ENCODE measurements at places on chromosomes 1 and 21.
A peak's percentile ranks its signal among the peaks of the same experiment; 100 is the strongest.

- DNase-seq: peak; percentile 93
Measured at GRCh38 chr1:162003061-162003829, 20.4 kb downstream of the OLFML2B start.

DNA sequence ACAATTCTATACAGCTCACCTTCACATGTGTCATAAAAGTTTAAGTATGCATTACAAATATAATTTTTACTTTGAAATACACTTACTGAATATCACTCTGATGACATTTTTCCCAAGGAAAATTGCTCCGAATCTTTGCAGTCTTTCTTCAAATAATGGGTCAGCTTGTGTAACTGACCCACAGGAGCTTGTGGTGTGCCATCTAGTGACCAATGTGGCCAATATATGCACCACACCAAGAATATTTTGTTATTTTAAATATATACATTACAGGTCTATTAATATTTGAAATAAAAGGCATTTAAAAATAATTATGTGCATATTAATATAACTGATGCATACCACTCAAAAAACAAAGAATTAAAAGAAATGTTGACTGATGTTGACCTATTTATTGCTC lies 271.4 kb downstream of the TBX15 start:
- DNase-seq: peak; percentile 0

DNA sequence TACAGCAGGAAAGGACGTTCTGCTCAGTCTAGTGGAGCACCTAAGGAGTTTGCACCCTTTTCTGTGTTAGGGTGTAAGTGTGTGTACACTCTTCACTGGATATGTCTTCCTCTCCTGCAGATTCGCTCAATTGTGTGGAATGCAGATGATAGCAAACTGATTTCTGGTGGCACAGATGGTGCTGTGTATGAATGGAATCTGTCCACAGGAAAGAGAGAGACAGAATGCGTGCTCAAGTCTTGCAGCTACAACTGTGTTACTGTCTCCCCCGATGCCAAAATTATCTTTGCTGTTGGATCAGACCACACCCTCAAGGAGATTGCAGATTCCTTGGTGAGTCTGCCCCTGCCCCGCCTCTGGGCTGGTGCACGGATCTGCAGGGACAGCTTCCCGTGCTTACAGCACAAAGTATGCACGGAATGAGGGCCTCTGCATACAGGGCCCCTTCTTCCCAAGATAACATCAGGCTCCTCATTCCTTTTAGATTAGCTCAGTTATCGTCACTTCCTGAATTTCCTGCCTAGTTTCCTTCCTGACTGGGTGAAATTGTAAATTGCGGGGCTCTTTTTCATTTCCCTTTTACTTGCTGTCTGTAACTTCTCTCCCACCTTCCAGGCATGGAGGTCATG lies 34.6 kb downstream of the CFAP57 start:
- peak; percentile 97 for DNase-seq

GRCh38 chr1:41466146-41466545 lies 18.3 kb downstream of the EDN2 start:
- DNase-seq: no peak

GRCh38 chr1:203349773-203350524 lies 973 bp downstream of the FMOD start:
- DNase-seq: no peak

DNA sequence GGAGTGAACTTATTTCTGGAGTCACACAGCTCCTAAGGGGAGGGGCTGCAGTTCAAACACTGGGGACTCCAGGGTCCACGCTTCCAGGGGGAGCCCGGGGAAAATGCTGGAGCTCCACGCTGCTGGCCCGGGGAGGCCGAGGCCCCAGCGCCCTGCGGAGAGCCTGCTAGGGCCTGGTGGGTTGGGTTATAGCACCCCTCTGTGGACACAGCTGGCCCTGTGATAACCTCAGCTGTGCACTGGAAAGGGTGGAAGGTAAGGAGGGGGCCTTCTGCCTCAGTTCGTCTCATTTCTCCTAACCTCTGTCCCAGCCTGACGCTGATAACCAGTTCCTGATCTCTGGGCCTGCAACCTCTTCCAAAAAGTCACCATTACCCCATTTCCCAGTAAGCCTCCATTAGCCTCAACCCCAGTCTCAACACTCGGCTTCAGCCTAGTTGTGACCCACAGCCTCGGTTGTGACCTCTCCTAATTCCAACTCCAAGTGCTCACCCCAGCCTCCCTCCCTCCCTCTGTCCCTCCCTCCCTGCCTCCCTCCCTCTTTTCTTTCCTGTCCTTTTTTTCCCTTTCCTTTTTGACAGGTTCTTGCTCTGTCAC lies 7.1 kb downstream of the NBL1 start:
- peak; percentile 63 for DNase-seq

- no peak for DNase-seq
Measured at GRCh38 chr1:245096311-245097066, 58.3 kb upstream of the KIF26B start.

DNA sequence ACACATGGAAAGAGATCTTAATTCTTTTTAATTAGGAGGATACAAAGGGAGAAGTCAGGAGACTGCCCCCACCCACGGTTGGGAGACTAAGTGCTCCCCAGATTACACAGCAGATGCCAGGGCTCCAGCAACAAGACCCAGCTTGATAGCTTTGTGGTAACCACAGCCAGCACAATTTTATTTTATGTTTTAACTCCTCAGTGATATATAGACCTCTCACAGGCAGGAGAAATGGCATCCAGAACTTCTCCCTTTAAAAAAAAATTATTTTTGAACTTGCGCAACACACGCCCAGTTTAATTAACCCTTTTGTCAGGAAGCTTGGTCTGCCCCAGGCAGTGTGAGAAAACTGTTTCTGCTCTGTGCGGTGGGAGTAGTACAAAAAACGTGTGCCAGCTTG lies 62.6 kb upstream of the ACOT11 start:
- no peak for DNase-seq

- DNase-seq: no peak
Measured at GRCh38 chr1:21523297-21523813, 14.1 kb downstream of the ALPL start.

- peak; percentile 5 for DNase-seq
Measured at GRCh38 chr1:85865213-85865612, 157.0 kb upstream of the ZNHIT6 start.

All from fibroblast of the aortic adventitia (primary cell).